ENCODE measurements at places on chromosomes 6 and 20.

DNA sequence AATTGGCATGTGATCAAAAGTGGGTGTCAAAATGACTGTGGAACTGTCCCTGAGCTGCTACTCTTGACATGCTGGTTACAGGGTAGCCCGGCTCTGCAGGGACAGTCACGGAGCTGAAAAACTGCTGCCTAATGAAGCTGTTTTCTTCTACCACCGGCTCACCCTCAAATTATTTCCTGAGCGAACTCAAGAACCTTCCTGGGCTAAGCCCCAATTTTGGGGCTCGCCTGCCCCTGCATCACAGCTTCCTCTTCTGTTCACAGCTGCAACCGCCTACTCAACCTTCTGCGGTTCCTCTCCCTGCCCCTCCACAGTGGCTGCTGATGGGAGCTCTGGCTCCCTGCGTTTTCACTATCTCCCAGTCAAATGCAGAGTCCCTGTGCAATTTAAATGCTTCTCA lies 110.8 kb upstream of the MLN start:
- DNase-seq = peak; percentile 36

DNA sequence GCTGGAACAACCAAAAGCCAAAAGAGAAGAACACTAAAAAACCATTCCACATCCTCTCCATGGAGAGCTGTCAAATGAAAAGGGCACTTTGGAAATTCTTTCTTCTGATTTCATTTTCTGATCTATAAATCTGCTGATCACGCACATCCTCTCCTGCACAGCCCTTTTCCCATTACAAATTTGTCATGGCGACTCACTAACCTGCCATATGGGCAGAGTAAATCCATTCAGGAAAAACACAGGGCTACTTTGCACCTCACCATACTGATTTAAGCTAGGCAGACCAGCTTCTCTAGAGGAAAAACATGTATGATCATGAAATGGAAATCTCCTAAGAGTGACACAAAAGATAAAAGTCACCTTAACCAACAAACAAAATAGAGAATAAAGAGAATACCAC lies 26.0 kb downstream of the TOMM6 start:
- DNase-seq = no peak

DNA sequence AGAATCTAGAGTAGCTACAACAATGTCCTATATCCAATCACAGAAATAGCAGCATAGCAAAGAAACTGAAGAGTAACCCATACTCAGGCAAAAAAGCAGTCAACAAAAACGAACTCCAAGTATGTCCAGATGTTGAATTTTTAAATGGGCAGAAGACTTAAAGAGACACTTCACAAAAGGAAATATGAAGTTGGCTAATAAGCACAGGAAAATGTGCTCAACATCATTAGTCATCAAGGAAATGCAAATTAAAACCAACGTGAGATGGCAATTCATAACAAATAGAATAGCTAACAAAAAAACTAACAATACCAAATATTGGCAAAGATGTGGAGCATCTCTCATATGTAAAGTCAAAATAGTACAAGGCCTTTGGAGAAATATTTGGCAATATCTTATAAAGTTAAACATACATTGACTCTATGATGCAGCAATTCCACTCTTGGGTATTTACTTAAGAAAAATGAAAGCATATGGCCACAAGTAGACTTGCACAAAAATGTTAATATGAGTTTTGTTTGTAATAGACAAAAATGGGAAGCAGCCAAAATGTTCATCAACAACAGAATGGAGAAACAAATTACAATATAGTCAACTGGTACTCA lies 37.7 kb downstream of the FRK start:
- DNase-seq = no peak

- no peak for DNase-seq
These were observed 6.1 kb downstream of the NINL start for GRCh38 chr20:25579081-25579770.

DNA sequence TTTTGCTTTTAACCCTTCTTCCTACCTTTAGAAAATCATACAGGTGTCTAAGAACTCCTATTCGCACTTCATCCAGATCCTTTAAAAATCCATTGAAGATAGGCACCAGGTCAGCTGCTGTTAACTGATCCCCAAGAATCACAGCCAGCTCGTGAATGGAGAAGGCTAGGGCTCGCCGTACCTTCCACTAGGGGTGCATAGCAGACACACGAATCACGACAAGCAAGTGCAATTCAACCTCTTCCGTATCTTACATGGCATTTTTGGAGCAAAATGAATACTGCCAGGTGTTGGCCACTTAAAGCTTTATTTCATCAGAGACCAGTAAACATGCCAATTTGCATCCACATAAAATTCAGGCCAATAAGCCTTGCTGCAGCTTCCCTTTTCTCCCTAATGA lies 10.8 kb upstream of the ANKRD60 start:
- no peak for DNase-seq

GRCh38 chr6:27136978-27137814 lies 110.3 kb upstream of the PRSS16 start:
- DNase-seq = no peak

DNA sequence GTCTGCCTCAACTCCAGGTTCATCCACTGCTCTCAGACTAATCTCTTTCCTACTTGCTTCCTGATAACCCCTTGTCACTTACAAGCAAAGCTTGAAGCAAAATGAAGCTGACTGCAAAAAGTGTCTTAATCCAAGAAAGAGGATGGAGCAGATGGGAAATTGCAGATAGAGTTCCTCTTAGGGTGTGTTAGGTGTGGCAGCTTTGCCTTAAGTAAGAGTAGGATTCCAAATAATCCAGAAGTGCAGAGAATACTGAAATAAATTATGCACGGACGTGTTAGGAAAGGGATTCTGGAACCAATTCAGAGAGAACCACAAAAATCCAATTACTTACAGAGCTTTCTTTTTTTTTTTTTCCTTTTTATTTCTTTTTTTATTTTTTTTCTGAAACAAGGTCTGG lies 6.1 kb upstream of the RPL7L1 start:
- DNase-seq = no peak

GRCh38 chr6:16519265-16520242 lies 241.7 kb downstream of the ATXN1 start:
- no peak for DNase-seq

- DNase-seq = peak; percentile 27
These were observed 48.5 kb downstream of the PYGB start for GRCh38 chr20:25296094-25297093.

GRCh38 chr6:43869079-43869710 lies 99.2 kb downstream of the VEGFA start:
- no peak for DNase-seq

GRCh38 chr20:16216227-16216913 lies 356.9 kb downstream of the KIF16B start:
- no peak for DNase-seq

Data from stimulated activated CD4-positive, alpha-beta T cell treated with anti-CD3 and anti-CD28 coated beads, Interleukin-4, amount 100 ng/mL, for 1 hour (primary cell).